Sigmoid colon (tissue), 7 donors: ENCODE measurements at places on chromosomes 2 and 18. TPM values are rescaled to one million over a fixed set of nuclear protein-coding genes. Genes with fewer than 3 reads are reported as not detected.
A peak's percentile ranks its signal among the peaks of the same experiment; 100 is the strongest.

DNA sequence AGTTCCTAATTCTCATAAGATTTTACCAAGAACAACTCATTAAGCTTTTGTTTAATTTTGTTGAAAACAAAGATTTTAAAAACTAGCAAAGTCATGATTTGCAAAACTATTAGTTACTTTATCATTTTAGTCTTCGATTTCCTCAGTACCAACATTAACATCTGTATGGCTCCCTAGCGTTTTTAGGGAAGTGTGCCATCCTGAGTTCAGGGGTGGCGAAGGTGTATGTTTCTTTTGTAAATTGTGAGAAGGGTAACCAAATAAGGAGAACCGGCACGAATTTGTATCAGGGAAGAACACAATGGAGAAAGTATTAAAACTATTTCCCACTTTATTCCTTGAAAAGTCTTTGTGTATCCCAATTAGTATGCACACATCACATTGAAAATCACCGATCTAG, 419.9 kb downstream of the DSC3 start:
- no peak for DNase-seq

DNA sequence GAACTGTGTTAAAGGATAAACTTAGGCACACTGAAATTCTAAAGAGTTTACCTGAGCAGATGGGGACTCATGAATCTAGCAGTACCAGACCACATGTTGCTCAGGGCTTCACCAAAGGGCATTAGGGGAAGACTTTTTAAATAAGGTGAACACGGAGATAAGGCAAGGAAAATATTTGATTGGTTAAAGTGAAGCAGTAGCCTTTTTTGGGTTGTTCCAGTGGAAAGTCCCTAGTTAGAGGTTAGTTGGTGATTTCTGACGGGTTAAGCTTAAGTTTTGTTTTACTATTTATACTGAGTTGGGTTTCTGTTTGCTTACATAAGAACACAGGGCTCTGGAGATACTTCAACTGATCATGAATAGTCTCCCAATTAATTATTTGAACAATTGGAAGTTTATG, 722.5 kb downstream of the SOCS6 start:
- DNase-seq = no peak

DNA sequence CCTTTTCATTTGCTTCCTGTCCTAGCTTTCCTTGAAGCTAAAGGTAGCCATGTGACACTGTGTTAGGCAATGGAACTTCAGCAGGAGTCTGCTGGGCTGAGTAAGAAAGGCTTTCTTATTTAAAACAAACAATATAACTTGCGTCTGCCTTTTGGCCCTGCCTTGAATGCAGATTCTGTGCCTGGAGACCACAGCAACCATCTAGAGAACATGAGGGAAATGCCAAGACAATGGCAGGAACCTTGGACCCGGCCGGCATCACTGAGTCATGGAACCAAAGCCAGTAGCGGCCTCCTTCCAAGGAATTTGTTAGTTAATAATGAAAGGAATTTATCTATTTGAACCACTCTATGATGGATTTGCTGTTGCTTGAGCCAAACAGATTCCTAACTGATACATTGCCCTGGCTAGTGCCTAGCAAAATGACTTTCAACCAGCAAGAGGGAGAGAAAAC, 207.5 kb upstream of the EPHA4 start:
- peak; percentile 83 for DNase-seq

DNA sequence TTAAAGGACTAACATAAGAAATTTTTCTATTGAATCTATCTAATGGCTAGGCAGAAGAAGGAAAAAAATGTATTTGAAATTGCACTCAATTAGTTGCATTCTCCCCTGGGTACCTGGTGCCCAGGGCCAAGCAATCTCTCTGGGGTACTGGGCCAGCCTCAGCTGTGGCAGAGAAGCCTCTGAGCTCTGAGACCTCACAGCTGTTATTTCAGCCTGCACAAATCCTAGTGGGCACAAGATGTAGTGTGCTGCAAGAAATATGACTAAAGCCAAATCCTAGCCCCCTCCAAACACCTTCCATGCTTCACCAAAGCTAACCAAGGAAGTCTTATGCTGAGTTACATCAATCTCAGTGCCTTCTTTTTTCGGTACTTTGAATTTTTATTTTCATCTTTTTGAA, 478.4 kb downstream of the STK39 start:
- DNase-seq = no peak

DNA sequence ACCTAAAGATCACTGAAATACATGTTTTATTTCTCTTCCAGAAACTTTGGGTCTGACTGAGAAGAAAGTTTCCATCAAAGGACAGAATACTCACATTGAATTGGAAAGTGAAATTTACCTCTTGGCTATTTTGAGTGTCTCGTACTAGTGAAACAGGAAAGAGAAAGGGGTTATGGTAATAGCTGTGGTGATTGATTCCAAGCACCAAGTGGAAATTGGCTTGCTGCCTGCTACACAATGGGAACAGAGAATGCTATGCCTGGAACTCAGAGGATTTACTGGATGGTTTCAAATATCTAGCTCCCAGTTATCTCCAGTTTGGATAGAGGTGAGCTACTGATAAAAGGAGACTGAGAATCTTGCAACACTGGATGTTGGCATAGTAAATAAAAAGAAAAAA, 492.8 kb upstream of the FSIP2 start:
- no peak for DNase-seq

GRCh38 chr18:44597797-44598196, 82.9 kb upstream of the SETBP1 start:
- DNase-seq = no peak

GRCh38 chr2:76187415-76187814, 476.7 kb upstream of the GCFC2 start:
- DNase-seq = no peak

DNA sequence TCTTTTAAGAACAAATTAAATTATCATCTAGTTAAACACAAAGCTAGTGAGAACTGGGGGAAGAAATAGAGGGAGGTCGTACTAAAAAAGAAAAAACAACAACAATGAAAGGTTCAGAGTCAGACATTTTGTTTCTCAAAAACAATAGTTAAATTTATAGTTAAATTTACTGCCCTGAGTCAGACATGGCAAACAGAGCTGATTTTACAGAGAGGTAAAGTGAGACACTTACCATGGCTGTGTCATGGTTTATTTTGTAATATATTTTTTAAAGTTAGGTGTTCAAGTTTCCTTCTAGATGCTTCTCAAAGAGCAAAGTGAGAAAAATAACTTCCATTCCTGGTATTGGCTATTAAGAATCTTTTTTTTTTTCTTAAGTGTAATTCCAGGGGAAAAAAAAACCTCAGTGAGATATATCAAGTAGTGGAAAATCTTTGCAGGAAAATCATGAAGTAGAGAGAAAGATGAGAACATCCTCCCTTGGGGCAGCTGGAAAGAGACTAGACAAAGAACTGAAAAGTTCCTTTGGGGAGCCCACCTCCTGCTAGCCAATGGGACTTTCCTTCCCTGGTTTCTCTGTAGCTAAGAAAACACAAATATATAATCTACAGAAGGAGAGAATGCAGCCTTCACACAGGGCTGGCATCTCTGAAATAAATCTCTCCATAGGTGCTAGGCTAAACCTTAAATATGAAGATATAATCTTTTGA, 12.3 kb downstream of the KLF7 start:
- no peak for DNase-seq

- DNase-seq = no peak
Observed at GRCh38 chr2:62740221-62740620, 34.7 kb downstream of the EHBP1 start.

- DNase-seq = peak; percentile 87
Observed at GRCh38 chr2:239111401-239112100, 263.7 kb downstream of the TWIST2 start.

The SULT1C2 gene
- total RNA-seq = not detected

The NT5DC4 gene
- not detected for total RNA-seq

The FEV gene
- not detected for total RNA-seq

The C2orf42 gene
- 20.2 TPM for total RNA-seq
